ENCODE measurements at places on chromosomes 6 and 20.
A peak's percentile ranks its signal among the peaks of the same experiment; 100 is the strongest.

DNA sequence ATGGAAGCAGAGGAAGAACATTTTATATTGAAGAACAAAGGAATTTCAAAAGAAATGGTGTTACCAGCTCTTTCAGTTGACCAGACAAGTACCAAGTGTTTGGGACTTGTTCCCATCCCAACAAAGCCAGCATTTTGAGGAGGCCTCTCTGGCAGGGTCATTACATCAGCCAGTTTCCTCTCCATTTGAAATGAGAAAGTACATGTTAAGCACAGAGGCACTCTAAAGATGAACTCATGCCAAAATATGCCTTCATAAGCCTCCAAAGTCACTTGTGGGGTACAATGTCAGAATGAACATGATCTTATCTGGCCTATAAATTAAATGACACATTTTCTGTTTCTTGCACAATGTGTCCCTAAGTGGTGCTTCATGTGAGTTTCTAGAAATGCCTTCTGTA lies 223.9 kb downstream of the PRL start:
- DNase-seq: no peak

DNA sequence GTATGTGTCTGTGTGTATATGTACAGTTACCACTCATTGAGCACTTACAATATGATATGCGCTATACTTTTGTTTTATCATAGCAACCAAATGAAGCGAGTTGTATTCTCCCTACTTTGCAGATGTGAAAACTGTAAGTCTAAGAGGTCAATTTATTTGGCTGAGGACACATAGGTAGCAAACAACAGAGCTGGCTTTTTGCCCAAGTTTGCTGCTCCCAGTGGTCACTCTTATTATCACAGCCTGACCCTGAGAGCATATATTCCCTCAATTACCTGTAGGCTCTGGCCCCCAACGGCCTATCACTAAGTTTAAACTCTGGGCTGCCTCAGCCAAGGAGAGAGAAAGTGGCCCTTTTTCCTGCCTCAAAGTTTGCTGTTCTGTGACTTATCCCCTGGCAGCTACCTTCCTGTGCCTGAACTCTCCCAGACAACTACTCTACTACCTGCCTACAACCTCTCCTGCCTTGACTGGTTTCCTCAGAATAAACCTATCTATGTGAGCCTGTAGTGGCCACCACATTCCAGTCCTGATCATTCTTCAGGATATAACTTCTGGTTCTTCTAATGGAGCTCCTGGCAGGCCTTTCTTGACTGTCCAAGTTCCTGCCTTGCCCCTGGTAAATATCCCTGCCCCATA lies 221.8 kb downstream of the FRK start:
- DNase-seq: no peak

DNA sequence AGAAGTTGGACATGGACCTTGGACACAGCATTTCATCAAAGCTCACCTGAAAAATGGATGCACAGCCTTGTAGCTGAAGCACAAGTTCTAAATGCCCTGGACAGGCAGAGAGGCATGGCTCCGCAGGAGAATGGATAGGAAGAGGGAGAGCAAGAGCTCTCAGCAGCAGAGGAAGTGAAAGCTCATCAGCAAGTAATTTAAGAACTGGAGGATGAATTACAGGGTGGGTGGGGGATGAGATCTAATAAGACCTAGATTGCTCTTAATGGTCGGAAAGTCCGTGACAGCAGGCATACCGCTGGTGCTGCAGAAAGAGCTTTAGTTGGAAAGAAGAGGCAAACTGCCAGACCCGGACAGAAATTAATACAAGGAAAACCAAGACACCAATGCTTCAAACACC lies 37.3 kb upstream of the SAYSD1 start:
- DNase-seq: no peak

DNA sequence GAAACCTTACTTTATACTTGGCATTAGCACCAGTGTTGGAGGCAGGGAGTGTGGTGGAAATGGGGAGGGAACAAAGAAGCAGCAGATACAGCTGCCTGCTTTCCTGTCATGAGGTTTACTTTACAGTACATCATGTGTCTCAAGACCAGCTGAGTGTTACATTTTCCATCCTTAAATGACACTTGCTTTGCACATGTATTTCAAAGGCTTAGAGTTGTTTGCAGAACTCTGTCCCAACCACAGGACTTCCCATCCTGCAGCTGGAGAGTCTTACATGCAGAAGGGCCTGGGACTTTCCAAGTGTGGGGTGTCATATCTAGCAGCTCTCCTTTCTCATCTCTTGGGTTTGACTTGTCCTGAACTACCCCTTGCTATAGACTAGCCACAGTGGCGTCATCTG lies 395.9 kb downstream of the DHX35 start:
- DNase-seq: no peak

- DNase-seq: no peak
Measured at GRCh38 chr6:41573276-41573675, 27.1 kb downstream of the FOXP4 start.

GRCh38 chr6:10412461-10413261 lies 2.2 kb downstream of the TFAP2A start:
- no peak for DNase-seq

- DNase-seq: no peak
Measured at GRCh38 chr6:137602313-137603197, 108.4 kb upstream of the OLIG3 start.

DNA sequence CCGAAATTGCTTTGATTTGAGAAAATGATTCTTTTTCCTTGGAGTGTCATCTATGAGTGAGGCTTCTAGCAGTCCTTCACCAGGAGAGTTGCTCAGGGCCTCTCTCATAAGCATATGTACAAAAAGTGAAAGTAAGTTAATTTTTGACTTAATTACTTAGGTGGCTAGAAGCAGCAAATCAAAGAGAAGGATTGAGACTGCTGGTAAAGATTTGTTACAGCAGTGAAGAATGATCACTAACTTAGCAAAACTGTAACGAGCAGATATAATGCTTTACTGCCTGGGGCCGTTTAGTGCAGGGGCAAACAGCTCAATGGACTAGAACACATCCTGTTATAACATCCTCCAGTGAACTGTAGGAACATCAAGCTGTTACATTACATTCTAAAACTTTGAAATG lies 167.8 kb upstream of the RIPOR2 start:
- DNase-seq: no peak

- DNase-seq: no peak
Measured at GRCh38 chr6:7073821-7074525, 33.8 kb upstream of the RREB1 start.

DNA sequence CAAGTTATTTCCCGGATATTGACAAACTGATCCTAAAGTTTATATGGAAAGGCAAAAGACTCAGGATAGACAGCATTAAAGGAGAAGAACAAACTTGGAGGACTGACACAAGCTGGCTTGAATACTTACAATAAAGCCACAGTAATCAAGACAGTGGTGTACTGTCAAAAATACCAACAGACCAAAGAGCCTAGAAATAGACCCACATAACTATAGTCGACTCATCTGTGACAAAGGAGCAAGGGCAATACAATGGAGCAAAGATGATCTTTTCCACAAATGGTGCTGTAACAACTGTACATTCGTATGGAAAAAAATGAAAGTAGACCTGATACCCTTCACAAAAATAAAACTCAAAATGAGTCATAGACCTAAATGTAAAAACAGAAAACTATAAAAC lies 46.0 kb downstream of the ABHD12 start:
- no peak for DNase-seq

- DNase-seq: no peak
Measured at GRCh38 chr6:56551409-56552120, 91.1 kb downstream of the DST start.

DNA sequence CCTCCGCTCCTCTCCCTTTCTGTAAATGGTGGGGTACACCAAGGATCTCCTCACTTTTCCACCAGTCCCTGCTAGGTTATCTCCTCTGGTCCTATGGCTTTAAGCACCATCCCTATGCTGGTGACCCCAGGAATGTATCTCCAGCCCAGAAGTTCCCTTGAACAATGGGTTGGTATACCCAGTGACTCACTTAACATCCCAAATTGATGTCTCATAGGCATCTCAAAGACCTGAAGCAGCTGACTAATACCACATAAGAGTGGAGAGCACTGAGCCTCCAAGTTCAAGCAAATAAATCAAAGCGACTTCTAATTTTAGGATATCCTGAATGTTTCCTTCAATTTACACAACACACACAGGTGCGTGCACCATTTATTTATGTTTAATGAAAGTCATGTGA lies 48.3 kb downstream of the ADGRF1 start:
- DNase-seq: peak; percentile 74

- no peak for DNase-seq
Measured at GRCh38 chr20:47865912-47866311, 80.6 kb upstream of the SULF2 start.

DNA sequence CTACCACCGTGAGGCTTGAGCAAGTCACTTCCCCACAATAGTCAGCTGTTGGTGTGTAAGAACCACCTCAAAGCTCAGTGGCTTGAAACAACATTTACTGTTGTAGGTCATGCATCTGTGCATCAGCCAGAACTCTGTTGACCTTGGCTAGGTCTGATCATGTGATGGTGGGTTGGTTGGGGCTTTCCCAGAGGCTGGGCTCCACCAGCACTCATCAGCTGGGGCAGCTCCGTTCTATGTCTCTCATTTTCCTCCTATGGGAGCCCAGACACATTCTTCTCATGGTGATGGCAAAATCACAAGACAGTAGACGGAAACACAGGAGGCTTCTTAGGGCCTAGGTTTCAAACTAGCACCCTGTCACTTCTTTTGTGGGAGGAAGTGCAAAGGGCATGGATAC lies 42.8 kb upstream of the PSMF1 start:
- no peak for DNase-seq

- peak; percentile 36 for DNase-seq
Measured at GRCh38 chr6:85394853-85395538, 54.9 kb upstream of the NT5E start.

DNA sequence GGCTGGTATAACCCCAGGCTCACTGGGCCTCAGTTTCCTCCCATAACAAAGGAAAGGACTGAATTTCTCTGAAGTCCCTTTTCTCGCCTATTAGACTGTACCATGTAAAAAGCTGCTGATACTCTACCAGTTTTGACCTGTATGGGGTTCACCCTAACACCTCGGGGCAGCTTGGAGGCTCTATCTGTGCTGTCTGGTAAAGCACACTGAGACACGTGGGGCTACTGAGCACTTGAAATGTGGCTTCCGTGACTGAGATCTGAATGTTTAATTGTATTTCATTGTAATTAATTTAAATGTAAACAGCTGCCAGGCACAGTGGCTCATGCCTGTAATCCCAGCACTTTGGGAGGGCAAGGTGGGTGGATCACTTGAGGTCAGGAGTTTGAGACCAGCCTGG lies 24.0 kb downstream of the BMP7 start:
- no peak for DNase-seq

- DNase-seq: no peak
Measured at GRCh38 chr6:28589957-28590349, 64.3 kb downstream of the GPX5 start.

DNA sequence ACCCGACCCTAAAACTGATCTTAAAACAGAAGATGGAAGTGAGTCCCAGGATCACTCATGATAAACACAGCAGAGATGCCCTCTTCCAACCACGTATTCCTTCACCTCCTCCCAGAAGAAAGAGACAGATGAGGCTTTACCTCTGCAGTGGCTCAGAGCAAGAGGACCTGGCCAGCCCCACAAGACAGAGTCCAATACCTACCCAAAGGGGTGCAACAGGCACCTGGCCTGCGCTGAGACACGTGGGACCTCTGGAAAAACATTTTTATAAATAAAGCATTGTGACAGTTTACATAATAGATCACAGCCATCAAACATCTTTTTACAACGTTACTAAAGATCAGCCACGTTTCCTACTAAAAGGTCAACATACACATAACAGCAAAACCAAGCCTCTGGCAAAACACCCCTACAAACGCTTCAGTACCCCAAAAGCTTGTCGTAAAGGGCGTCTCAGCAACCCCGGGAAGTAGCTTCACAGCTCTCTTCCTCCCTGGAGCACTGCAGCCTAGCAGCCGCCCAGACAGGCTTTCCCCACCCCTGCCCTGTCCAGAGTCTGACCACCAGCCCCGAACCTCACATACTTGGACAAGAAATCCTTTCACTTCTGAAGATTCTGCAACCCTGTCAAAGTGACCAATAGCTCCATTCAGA lies 2.9 kb downstream of the TAF4 start:
- DNase-seq: no peak

- DNase-seq: no peak
Measured at GRCh38 chr6:161094955-161095354, 103.4 kb downstream of the MAP3K4 start.

DNA sequence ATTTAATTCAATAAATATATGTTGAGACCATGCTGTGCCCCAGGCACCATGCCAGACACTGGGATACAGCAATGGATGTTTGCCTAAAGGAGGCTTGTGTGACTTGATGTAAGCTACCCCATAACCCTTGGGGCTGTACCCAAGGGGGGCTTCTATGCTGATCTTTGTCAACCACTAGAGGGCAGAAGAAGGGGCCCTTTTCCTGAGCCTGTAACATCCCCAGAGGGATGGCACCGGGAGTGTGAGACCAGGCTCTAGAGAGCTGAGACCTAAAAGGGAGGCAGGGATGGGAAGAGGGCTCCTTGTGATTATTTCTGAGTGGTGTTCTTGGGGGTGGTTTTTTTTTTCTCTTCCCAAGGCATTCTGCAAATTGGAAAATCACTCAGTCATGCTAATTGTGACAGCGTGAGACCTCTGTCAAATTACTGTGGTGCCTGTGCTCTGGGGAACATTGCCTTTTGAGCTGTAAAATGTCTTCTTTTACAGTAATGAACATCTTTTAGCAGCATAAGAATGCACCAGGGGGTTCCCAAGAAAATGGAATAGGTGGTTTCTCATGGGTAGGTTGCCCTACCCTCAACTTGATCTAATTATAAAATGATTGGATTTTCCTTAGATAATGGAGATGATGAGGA lies 138.7 kb upstream of the SLC24A3 start:
- no peak for DNase-seq

DNA sequence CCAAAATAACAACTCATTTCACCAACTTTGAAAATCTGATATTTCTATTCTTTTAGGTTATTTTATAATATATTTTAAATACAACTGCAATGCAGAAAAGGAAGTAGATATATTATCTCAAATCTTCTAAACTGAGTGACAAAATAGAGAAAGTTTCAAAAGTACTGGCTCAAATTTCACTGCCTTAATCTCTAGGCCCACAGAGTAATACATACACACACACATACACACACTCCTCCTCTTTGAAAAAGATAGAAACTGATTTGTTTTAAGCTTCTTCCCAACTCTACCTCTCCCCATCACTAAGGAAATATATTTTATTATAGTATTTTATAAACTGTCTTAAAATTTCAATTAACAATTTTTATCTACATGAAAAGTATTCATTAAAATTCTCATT lies 36.2 kb downstream of the ARHGAP18 start:
- no peak for DNase-seq

DNA sequence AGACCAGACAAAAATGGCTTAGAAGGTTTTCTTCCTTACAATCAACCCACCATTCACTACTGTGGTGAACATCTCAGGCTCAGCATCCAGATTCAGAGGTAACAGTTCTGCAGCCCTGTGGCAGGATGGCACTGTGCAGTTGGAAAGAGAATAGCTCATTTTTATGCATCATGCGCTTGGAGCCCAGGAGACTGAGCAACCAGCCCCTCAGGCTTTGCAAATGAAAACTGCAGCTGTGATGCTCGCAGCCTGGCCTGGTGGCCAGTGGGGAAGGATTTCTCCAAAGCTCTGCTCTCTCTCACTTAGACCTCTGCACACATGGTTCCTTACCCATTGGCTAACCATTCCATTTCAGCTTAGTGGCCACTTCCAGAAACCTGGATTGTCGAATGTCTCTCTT lies 45.8 kb downstream of the GABRR2 start:
- no peak for DNase-seq
